ENCODE measurements at places on chromosomes 1 and 21.

GRCh38 chr1:26907071-26907917 is 6.5 kb downstream of the NR0B2 start:
- peak; percentile 88 for DNase-seq

DNA sequence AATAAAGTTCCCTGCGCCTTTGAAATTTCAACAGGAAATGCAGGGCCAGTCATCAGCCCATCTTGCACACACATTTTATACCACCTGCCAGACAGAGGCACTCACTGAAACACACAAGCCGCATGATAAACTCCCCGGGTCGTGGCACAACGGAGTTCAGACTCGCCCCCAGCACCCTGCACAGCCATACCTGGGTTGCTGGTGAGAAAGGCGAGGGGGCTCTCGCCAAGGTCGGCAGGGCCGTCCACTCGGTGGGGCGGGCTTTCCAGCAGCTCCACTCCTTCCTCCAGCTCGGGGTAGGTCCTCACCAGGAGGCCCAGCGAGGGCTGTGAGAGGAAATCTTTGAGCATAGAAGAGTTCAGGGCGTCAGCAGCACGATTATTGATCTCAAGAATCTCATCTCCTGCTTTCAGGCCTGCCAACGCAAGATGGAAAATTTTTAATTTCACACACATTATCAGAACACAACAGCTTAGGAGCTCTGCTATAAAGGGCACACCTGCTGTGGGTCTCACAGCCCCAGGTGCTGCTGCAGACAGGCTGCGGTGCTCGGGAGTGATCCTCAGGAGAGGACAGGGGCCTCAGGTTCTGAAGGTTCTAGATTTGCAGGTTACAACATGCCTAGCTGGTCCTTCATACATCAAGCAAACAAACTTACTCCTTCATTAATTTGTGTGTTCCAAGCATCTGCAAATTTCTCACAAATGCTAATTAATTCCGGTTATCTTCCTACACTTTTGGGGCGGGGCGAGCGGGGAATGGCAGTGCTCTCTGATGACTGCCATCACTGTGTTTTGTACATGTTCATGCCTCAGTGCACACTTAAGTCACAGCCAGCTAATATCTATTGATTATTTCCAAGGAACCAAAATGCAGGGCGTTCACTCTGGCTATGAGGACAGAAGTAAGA is 144.2 kb upstream of the KRTAP19-8 start:
- DNase-seq, result no peak

DNA sequence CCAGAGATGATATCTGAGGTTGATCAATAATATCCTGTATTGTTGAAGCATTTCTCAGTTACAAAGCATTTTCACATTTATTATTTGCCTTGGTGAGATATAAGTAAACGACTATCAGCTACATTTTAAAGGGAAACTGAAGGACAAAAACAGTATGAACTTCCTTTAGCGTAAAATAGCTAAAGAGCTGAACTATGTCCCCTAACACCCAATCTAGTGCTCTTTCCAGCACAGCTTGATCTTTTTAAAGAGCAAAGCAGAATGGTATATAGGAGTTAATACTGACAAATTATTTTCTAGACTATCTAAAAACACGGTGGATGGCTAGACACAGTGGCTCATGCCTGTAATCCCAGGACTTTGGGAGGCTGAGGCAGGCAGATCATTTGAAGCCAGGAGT is 3.5 kb downstream of the TRIM33 start:
- DNase-seq, result no peak

DNA sequence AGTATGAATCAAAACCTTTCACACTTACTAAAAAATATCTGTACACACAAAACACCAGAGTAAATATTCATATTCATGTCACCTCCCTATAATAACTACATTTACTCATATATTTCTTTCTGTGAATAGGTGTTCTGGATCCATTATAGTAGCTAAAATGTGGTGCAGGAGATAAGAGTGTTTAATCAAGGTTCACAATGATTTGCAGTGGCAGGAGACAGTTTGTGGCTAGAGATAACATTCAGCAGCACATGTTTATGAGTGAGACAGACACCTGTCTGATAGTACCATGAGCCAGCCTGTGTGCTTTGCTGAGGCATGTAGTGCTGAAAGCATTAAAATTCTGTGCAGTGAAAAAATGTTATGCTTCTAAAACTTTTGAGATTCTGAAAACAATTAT is 410.3 kb downstream of the SRGAP2C start:
- no peak for DNase-seq

- DNase-seq, result no peak
These were observed 124.3 kb downstream of the NOS1AP start for GRCh38 chr1:162193815-162194214.

- DNase-seq, result no peak
These were observed 280.7 kb upstream of the NR5A2 start for GRCh38 chr1:199746666-199747384.

GRCh38 chr1:216005916-216006315 is 417.3 kb downstream of the USH2A start:
- no peak for DNase-seq

DNA sequence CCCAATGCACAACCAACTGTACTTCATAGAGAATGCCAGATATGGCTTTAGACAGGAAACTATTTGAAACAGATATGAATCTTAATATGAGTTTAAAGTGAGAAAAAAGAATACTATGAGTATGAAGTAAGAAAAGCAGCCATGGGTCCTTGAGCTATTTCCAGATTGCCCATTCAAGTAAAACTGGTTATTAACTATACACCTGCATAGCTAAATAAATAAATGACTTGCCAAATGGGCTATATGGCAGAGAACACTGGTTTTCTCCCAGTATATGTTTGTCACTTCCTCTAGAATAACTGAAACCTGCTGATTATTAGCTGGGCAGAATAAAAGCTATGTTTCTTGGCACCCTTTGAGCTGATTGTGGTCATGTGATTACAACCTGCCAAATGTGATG is 17.0 kb upstream of the CD1C start:
- DNase-seq, result no peak

Data from RKO (cell line).